ENCODE measurements at places on chromosomes 7 and 10. TPM values are rescaled to one million over a fixed set of nuclear protein-coding genes. Genes with fewer than 3 reads are reported as not detected.

FEZF1 gene
- total RNA-seq: not detected

DNA sequence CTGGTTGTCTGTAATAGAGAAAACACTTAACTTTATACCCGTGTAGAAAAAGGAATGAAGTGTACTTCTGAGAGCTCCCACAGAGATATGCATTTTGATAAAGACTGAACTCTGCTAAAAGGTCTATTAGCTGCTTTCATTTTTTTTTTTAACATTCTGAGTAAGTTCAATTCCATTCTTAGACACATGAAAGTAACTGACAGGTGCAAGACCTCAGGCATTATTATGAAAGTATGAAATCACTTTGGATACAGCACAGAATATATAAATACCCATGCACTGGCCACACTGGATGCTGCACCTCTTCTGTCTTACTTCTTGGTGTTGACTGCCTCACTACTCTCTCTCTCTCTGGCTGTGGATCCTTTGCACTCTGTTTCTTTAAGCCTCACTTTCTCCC is 46.2 kb downstream of the VWDE start:
- DNase-seq: no peak

GFRA1 gene
- 6.2 TPM for total RNA-seq

DNA sequence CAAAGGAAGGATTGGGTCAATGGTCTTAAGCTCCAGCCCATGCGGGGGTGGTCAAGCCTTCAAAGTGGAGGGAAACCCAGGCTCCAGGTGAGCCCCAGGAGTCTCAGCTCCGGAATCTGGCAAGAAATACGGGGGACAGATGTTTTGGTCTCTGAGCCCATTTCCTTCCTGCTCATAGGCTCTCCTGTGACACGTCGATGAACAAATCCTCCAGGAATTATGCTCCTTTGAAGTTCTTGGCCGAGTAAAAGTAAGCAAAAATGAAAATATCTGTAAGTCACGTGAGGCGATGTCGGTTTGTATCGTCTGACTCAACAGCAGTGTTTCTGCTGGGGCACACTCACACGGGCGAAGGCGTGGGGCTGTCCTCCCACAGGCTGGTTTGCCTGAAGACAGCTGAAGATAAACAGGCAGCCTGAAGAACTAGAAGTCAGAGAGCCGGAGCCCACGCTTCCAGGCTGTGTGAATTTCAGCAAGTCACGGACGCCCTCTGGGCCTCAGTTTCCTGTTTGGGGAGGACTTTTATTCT is 52.6 kb upstream of the SMNDC1 start:
- DNase-seq: no peak

GRCh38 chr10:129030996-129031843 is 435.8 kb upstream of the MGMT start:
- no peak for DNase-seq

Data from lower leg skin (tissue), 4 donors.